Stimulated activated CD8-positive, alpha-beta memory T cell treated with anti-CD3 and anti-CD28 coated beads, Interleukin-4, amount 100 ng/mL, for 4 hours (primary cell): ENCODE measurements at places on chromosomes 3 and 15.

DNA sequence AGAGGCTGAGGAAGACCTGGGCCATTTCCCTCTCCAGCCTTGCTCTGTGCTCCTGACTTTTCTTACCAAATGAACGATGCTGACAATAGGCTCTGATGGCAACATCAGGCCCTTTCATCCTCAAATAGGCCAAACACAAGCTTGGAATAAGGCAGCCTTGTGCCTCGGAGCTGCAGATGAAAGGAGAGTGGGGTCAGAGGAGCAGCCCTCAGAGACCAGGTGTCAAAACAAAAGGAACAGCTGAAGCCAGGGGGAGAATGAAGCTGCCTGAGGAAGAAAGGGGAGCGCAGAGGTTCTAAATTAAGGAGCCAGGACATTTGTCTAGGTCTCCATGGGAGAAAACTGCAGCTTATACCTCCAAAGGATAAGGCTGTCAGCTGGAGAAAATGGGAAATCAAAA lies 5.1 kb downstream of the BFSP2 start:
- no peak for DNase-seq

- DNase-seq: no peak
Measured at GRCh38 chr3:41080141-41080540, 119.2 kb upstream of the CTNNB1 start.

DNA sequence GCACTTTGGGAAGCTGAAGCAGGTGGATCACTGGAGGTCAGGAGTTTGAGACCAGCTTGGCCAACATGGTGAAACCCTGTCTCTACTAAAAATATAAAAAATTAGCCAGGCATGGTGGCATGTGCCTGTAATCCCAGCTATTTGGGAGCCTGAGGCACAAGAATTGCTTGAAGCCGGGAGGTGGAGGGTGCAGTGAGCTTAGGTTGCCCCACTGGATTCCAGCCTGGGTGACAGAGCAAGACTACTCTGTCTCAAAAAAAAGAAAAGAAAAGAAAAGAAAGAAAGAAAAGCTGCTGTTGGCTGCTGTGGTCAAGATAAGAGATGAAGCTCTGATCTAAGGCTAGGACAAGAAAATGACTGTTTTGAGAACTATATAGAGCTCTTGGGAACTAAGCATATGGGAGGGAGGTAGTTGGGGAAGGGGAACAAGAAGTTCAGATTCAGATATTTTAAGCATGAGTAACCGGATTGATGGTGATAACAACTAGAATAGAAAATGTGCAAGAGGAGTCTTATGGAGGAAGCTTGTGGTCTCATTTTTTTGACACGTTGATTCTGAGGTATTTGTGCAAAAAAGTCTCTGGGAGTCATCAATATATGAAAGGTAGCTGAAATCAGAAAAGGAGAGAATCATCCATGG lies 25.7 kb downstream of the DNAH12 start:
- DNase-seq: no peak

- DNase-seq: no peak
Measured at GRCh38 chr3:32082721-32083120, 23.7 kb upstream of the GPD1L start.

GRCh38 chr3:17964108-17964507 lies 221.7 kb upstream of the TBC1D5 start:
- DNase-seq: no peak

GRCh38 chr3:44957986-44958385 lies 18.0 kb downstream of the ZDHHC3 start:
- DNase-seq: no peak

- DNase-seq: no peak
Measured at GRCh38 chr3:126941721-126942270, 41.1 kb upstream of the PLXNA1 start.

DNA sequence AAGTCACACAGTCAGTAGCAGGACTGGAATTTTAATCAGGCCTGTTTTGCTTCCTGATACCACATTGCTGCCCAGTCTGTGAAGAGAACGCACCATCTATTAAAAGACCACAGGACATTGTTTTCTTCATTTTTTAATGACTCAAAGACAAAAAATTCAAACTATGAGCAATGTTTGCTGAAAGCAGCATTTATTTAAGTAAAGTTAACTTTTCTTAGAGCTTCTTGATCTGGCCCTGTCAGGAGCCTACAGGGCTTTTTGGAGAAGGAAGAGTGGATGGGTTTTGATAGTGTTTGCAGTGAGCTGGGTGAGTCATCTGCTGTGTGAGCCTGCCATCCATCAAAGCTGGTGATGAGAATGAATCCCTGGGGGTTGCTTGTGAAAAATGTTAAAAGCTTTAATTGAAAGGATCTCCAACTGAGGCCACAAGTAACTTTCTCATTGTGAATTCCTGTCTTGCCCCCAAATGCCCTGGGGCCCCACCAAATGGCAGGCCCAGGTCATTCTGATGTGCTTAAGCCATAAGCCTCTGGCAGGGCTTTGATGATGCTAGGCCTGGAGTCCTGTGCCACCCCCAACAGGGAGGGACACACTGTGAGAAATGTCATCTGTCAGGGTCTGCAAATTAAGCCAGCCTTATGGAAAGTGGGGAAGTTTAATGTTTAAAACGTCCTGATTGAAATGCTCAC lies 136.2 kb upstream of the PFN2 start:
- DNase-seq: no peak

GRCh38 chr15:34147371-34148140 lies 45.7 kb downstream of the PGBD4 start:
- no peak for DNase-seq
